ENCODE measurements at places on chromosomes 6 and 20.

DNA sequence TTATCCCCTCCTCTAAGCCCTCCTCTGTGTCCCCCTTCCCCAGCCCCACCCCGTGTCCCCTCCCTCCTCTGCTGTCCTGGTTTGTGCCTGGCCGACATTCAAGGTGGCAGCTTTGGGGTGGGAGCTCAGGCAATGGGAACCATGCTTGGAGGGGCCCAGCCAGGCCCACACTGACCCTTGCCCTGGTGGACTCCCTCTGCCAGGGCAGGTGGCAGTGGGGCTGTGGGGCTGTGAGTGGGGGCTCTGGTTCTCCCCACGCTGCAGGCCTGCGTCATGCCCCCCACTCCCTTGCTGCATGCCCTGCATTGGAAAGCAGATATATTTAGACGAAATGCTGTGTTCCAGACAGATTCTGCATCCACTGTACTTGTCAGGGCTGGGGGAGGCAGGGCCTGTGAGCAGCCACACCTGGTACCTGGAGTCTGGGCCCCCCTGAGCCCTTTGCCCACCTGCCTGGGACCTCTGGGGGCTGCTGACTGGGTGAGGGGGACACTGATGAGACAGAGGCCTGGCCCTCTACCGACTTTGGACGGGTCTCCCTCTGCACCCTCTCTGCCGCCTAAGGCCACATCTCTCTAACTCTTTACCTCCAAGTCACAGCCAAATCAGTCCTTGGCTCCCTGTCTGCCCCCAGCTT lies 14.2 kb downstream of the DLGAP4 start:
- DNase-seq = no peak

DNA sequence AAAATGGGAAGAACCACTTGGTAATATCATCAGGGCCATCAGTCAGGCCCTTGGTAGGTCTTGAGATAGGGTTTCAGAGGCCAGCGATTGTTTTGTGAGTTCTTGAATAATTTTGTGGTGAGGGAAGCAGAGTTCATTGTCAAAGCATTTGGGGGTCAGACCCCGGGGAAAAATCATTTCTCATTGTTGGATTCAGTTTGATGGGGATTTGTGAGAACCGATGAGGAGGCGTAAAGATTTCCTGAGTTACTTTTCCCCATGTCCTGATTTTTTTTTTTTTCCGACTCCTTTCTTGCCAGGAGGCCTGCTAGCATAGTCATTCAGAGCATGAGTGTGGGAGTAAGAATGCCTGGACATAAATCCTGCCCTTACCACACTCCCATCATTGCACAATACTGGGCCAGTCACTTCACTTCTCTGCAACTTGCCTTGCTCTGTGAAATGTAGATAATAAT lies 60.3 kb downstream of the TSHZ2 start:
- no peak for DNase-seq

DNA sequence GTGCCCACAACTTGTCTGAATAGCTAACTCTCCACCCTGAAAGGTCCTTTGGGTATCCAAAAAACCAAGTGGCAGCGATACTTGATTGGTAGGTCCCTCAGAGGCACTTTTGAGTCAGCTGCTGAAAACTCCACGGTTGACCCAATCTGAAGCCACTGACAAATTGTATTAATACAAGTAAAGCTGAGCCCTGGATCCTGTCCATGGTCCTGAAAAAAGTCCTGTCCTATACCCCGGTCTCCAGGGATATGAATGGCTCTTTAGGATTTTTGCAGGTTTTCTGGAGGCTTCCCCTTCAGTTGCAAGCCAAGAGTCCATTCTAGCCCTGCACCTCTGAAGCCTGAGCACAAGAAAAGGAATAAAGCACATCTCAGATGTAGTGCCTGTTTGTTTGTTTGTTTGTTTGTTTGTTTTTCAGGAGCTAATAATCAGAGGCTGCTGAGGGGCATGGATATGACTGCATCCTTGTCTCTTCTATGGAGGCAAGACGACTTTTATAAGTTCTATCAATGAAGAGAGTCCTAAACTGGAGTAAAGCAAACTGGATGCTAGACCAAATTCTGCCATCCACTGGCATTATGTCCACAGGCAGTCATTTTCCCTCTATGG lies 1.7 kb upstream of the SLC12A5 start:
- DNase-seq = no peak

GRCh38 chr6:123022975-123023374 lies 26.9 kb downstream of the CLVS2 start:
- DNase-seq = no peak

DNA sequence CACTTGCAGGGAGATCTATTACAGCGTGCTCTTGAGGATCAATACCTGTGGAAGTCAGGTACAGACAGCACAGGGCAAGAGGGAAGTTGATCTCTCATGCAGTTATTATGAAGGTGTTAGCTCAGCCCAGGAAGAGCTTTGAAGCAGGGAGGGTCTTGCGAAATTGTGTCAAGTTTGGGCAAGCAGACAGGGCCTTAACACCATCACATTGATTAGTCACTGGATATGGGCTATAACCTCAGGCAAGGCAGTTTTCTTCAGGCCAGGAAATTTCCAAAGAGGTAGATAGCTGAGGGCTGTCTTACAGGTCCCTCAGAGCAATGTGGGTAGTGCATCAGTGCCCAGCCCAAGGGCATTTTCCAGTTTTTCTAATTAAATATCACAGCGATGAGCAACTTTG lies 643.8 kb downstream of the DHX35 start:
- no peak for DNase-seq

- DNase-seq = no peak
Measured at GRCh38 chr6:12289365-12289919, 719 bp upstream of the EDN1 start.

GRCh38 chr20:49792006-49792405 lies 20.6 kb upstream of the SLC9A8 start:
- no peak for DNase-seq

DNA sequence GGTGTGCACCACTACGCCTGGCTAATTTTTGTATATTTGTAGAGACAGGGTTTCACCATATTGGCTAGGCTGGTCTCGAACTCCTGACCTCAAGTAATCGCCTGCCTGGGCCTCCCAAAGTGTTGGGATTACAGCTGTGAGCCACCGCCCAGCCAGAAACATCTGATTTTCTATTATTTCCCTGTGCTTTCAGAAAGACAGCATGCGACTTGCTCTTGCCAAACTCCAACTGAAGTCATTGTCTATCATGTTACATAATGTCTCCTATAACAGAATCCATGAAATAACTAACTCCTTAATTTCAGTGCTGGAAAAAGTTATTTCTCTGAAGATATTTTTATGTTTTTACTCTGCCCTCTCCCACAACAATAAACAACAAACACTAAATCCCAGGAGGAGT lies 8.5 kb downstream of the RMND1 start:
- no peak for DNase-seq

DNA sequence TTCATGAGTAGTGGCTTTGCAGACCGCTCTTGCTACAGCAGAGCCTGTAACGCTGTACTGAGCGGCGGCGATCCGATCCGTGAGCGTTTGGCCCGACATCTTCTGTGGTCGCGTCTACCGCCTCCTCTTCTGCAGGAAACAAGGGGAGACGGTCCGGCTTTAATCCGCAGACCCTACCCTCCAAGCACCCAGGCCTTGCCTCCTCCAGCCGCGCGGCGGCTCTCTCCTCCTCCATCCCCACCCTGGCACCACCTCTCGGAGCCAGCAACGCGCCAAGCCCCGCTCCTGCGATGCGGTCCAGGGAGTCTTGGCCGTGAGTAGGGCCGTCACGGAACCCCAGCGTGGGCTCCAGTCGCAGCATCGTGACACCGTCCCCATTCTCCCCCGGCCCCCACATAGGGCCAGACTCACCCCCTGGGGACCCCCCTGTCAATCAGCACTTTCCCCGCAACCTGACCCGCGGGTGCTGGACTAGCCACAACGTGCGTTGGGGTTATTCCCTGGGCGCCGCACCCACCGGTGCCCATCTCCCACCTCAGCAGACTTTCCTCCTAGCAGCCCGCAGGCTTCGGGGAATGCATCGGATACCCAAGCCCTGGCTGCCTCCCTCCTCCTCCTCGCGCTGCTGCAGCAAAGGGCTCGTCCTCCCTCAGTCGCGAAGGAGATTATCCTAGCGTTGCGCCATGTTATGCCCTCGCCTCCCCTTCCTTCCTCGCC lies 914 bp downstream of the SNAP91 start:
- no peak for DNase-seq

GRCh38 chr20:32204205-32205109 lies 3.1 kb downstream of the PLAGL2 start:
- DNase-seq = no peak

- DNase-seq = no peak
Measured at GRCh38 chr6:105917038-105917695, 169.0 kb upstream of the PRDM1 start.

- no peak for DNase-seq
Measured at GRCh38 chr6:121694801-121695251, 259.4 kb downstream of the GJA1 start.

DNA sequence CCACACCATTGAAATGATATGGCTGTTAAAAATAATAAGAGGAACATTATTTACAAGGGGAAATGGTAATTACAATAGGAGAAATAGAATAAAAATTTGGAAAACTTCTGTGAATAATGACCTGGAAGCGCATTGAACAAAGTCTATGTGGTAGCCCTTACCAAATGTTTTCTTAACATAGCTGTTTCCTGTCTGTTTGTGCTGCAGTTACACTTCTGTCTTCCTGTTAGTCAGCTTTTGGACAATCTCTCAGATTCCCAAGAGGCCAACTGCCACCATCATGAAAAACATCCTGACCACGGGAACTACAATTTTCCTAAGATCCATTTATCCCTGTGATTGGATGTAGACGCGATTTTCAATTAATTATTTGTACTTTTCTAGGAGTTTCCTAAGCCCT lies 754.4 kb upstream of the MARCKS start:
- no peak for DNase-seq

DNA sequence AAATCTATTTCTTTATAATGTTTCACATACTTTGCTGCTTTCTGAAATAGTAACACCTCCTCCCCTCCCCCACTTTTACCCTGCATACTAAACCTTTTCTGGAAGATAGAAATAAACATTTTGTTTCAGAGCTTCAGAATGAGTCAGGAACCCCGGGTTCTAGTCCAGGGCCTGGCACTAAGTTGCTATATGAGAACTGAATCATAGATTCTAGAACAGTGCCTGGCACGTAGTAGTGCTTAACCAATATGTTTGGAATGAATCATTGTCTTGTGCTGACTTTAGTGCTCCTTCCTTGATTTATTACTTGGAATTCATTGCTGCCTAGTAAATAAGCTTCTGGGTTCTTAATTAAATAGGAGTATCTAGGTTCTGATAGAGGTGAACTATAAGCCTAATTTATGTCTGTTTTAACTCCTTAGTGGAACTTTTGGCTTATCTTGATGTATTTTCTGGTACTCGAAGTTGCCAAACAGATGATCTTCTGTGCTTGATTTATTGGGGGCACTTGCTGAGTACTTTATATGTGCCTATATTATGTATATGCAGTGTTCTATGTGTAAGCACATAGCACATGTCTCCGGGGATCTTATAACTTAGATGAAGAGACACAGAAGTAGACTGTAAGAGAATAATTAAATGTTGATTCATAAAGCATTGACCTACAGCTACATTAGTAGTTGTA lies 18.6 kb downstream of the TAB2 start:
- no peak for DNase-seq

GRCh38 chr6:37588735-37589108 lies 89.0 kb upstream of the CCDC167 start:
- no peak for DNase-seq

DNA sequence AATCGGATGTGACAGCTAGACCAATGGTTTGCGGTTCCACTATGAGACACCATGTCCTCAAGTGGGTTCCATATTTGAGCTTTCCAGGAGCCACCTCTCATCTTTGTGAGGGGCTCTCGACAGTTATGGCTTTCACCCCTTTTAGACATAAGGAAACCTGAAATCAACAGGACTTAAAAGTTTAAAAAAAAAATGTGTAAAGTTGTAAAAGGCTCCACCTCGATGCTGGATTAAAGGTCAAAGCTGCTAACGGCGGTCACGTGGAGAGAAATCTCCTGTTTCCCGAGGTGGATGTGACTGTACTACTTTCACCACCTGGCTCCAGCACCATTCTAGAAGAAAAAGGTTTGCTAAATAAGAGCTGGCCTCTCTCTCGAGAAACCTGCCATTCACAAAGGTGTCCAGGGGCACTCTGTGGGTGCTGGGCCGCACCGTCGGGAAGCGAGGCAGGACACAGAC lies 542 bp downstream of the ATP5F1E start:
- DNase-seq = no peak

GRCh38 chr6:141165002-141165665 lies 967.6 kb upstream of the GJE1 start:
- no peak for DNase-seq

DNA sequence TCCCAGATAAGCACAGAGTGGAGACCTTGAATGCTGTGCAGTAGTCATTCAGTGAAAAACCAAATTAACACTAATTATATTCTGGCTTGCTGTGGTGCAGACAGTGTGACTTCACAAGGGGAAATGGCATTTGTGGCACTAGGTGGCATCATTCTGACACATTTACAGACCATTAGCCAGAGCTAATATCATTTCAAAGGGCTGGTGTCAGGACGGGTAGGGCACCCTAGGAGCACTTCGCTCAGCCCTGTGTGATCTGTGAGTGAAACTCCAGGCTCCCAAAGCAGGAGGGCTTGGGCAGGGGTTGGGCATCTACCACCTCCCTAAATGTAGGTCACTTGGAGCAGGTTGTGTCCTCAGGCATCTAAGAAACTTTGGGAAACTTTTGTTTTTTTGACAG lies 555.8 kb downstream of the PKHD1 start:
- no peak for DNase-seq

DNA sequence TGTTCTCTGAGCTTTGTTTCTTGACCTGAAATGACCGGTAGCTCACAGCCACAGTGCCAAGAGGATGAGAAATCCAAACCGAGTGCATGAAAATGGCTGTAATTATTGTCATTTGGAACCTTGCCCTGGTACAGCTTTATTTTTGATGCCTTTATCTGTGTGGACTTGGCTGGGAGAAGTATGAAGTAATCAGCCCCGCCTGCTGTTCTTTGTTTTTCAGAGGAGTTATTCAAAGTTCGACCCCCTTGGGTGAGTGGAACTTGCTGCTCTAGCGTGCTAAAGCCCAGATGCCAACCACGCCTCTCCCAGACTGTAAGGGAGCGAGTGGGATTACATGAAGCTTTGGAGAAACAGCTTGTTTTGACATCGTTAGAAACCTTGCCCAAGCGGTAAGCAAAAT lies 48.3 kb downstream of the ECT2L start:
- no peak for DNase-seq

GRCh38 chr6:49888742-49889431 lies 22.6 kb upstream of the CRISP1 start:
- DNase-seq = no peak

DNA sequence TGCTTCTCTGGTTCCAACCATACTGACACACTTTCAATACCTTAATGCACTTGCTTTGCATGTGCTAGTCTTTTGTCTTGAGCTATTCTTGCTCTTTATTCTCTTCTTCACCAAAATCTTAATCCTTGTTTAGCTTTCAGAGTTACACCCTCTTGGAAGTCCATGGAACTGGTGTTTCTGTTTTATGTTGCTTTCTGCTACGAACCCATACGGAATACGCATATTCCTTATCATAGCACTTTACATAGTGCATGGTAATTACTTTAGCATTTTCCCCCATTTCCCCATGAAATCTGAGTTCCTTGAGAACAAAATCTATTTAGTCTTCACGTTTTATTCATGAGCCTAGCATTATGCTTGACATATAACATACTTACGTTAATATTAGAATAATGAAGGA lies 270.9 kb downstream of the NKAIN2 start:
- no peak for DNase-seq

- DNase-seq = no peak
Measured at GRCh38 chr6:31351033-31351380, 6.0 kb downstream of the HLA-B start.
